Suprapubic skin (tissue), 4 donors: ENCODE measurements at places on chromosomes 7 and 10.
A peak's percentile ranks its signal among the peaks of the same experiment; 100 is the strongest.

DNA sequence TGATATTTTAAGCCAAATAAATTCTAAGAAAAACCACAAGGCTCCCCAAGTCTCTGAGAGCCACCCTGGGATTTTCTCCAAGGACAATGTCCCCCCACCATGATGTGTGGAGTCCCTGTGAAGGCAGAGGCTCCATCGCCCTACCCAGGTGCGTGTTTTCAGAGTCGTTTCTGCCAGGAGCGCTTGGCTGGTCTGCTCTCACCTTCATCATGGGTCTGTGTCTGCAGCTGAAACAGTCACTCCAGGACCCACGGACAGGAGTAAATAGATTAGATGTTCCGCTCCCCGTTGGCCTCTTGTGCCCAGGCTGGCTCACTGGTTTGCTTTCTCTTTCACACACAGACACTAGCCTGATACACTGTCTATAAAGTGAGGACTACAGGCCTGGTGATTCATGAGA is 217.5 kb downstream of the SFMBT2 start:
- no peak for DNase-seq

DNA sequence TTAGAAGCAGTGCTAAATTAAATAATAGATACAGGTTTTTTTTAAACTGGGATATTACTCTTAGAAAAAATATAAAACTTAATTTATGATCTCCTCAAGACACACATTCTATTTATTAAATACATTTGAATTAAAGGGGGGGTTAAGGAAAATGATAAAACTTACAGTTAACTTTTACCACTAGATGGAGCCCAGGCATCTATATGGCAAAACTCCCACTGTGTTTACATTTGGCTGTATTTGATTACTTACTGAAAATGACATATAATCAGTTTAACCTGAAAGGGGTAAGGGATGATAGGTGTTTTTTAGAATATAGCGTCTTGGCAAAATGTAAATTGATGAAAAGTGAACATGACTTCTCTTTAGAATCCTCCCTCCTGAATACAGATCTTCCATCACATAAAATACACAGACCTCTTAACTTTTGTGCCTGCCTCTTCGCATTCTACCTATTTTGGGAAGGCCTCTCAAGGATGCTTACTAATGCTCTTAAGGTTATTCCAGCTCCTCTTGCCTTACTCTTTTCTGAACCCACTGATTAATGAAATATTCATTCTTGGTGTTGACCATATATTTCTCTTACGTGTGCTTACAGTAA is 235.7 kb downstream of the AGMO start:
- DNase-seq, result no peak

GRCh38 chr7:30842542-30843451 is 68.9 kb upstream of the AQP1 start:
- peak; percentile 57 for DNase-seq

DNA sequence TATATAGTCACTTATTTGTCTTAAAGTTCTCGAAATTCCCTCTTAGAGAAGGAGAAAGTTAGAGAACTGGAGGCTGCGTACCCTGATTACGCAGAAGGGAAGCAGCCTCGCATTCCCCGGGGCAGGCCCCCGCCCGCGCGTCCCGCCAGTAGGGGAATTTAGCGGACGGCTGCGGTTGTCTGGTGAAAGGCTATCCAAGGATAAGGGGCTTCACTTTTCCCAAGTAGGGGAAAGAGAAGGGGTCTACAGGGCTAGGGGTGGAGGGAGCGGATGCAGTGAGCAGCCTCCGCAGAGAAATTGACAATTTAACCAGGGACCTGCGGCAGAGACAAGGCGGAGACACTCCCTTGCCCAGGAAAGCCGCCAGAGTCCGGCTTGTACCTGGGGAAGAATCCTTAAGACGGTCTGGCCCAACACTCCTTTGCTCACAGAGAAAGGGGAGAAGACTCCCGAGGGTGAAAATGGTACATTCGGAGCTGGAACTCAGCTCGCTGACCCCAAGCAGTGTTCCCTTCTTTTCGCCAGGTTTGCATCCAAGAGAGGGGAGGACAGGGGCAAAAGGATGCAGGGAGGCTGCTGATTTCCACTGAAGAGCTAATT is 994 bp upstream of the MAGI2 start:
- DNase-seq, result peak; percentile 69

DNA sequence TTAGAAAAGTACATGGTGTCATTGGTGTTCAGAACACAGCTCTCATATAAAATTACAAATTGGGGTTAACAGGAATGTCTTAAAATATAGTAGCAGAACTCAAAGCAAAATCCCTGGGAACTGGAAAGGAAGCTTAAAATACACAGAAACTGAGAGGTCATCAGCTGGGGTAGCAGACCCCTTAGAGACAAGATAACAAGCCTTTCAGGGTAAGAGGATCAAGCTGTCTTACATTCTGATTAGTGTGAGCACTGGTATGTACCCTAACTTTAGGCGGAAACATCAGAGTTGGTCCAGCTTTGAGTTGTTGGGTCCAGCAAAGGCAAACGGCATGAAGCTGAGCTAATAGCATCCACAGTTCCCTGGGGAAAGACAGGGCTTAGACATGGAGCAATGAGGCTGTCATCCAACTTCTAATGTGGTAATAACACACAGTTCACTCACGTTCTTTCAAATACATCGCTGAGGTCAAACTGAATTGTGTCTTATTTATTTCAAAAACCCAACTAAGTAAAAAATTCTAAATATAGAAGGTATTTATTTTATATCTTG is 32.6 kb downstream of the ARHGAP21 start:
- DNase-seq, result no peak
